ENCODE measurements at places on chromosomes 1 and 21.

- no peaks in the 10 kb centered on the region for H3K36me3 ChIP-seq
- no peak overlapping the region for H3K27ac ChIP-seq
- no peak for DNase-seq
- no peak overlapping the region for H3K4me3 ChIP-seq
- no peaks in the 10 kb centered on the region for H3K27me3 ChIP-seq
These were observed 30.6 kb downstream of the CDKN2C start for GRCh38 chr1:51000651-51001050.

DNA sequence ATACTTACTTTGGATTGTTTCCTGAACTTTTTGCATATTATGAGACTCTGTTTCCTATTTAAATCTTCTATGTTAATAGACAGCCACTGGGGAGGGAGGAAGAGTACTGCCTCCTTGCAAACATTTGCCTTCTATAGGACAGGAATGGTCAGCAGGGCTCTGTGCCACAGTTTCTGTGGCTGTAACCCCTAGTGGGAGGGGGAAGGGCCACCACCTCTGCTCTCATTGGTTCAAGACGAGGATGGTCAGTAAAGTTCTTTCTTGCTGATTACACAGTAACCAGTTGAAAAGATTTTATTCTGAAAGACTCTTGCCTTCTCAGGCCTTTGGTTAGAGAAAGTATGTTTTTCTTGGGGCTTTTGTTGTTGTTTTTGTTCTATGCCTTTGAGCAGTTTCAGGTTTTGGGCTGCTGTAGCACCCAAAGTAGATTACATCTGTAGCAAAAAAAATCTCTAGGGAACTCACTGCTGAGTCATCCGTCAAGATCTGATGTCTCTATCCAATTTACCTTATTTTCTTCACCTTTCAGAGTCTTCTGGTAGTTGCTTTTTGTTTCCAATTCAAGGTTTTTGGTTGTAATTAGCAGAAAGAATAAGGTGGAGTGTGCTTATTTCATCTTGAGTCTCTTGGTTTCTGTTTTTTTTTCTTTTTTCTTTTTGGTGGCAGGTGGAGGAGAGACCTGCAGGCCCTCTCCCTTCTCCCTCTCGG lies 23.1 kb downstream of the SLC35A3 start:
- DNase-seq, result no peak
- no peak overlapping the region for H3K4me3 ChIP-seq
- H3K27me3 ChIP-seq, result no peaks in the 10 kb centered on the region

DNA sequence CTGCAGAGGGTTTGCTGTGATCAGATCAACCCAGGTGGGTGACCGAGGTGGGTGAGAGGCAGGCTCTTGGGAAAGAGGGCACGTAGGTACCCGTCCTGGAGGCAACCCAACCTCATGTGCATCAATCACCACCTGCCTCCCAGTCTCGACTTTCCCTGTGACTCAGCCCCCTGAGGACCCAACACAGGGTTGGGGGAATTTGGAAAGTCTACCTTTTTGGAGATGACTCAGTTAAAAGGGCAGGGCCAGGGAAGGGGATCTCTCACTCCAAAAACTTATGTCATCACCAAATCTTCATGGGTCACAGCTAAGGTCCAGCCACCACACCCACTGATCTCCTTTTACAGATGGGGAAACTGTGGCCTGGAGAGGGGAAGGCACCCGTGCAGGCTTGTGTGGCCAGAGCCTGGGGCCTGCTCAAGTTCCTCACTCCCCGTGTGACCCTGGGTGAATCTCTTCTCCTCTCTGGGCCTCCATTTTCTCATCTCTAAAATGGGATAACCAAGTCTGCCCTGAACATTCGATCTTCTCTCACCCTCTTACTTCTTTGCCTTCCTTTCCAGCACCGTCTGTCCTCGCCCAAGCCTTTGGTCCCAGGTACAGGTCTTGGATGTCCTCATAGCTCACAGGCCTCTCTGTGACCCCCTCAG lies 34.6 kb upstream of the WNT4 start:
- H3K27me3 ChIP-seq, result no peaks in the 10 kb centered on the region
- H3K4me3 ChIP-seq, result no peak overlapping the region
- H3K36me3 ChIP-seq, result no peaks in the 10 kb centered on the region
- H3K27ac ChIP-seq, result no peak overlapping the region

- no peak overlapping the region for H3K4me3 ChIP-seq
- no peaks in the 10 kb centered on the region for H3K27me3 ChIP-seq
- H3K4me1 ChIP-seq, result no peaks in the 10 kb centered on the region
- DNase-seq, result no peak
- H3K27ac ChIP-seq, result no peak overlapping the region
These were observed 21.7 kb downstream of the BCAR3 start for GRCh38 chr1:93659822-93660503.

DNA sequence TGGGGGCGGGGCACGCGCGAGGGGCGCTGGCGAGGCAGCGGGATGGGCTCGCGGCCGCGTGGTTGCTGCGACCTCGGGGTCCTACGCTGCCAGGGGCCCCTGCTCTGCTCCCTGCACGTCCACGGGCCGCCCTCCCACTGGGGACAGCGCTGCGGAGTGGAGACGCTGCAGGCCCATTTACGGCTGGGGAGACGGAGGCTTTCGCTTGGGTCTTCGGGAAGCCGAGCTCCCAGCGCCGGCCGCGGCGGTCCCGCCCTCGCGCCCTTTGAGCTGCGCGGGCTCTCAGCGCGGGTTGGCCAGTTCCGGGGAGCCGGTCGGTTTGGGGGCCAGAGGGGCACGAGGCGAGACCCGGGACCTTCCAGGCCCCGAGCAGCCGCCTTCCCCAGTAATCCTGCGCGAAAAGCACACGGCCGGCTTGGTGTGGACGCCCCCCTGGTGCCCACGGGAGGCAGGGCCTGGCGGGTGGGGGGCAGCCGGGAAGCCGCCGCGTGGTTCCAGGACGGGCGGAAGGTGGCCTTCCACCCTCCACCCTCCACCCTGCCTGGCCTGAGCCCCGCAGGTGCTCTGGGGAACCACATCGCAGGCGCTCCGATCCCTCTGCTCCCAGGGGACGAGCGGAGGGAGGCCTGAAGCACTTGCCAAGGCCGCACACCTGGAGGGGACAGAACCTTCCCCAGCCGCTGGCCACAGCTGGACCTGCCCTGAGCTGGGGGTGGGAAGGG lies 570 bp upstream of the PEX10 start:
- H3K27ac ChIP-seq, result peak overlapping the region; percentile 80
- peak overlapping the region; percentile 76 for H3K4me3 ChIP-seq
- H3K36me3 ChIP-seq, result no peaks in the 10 kb centered on the region
- no peak for DNase-seq

- no peak for DNase-seq
- no peak overlapping the region for H3K27ac ChIP-seq
- H3K4me3 ChIP-seq, result no peak overlapping the region
These were observed 37.2 kb downstream of the OR6Y1 start for GRCh38 chr1:158516966-158517365.

- no peaks in the 10 kb centered on the region for H3K36me3 ChIP-seq
- no peak overlapping the region for H3K27ac ChIP-seq
- no peaks in the 10 kb centered on the region for H3K27me3 ChIP-seq
- no peak for DNase-seq
- no peaks in the 10 kb centered on the region for H3K4me1 ChIP-seq
These were observed 292.8 kb downstream of the PTBP2 start for GRCh38 chr1:97014426-97014825.

GRCh38 chr21:21921410-21922232 lies 923.4 kb downstream of the NCAM2 start:
- no peak for DNase-seq
- H3K4me3 ChIP-seq, result no peak overlapping the region
- H3K4me1 ChIP-seq, result no peaks in the 10 kb centered on the region
- H3K36me3 ChIP-seq, result no peaks in the 10 kb centered on the region

DNA sequence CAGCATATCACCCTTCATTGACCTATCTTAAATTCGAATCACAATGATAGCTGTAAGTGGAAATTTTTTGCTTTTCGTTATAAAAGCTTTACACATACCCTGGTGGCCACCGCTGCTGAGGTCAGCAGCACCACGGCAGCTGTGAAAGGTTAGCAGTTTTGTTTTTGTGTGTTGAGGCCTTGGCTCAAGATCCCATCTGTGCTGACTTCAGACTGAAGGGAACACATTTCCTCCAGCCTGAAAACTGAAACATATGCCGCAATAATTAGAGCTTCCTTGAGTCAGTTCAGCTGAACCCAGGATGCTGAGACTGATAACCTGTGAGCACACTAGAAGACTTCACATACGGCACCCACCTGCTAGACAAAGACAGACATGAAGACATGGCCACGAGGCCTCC lies 103.0 kb downstream of the SMYD3 start:
- H3K27me3 ChIP-seq, result no peaks in the 10 kb centered on the region
- H3K36me3 ChIP-seq, result no peaks in the 10 kb centered on the region
- DNase-seq, result no peak

DNA sequence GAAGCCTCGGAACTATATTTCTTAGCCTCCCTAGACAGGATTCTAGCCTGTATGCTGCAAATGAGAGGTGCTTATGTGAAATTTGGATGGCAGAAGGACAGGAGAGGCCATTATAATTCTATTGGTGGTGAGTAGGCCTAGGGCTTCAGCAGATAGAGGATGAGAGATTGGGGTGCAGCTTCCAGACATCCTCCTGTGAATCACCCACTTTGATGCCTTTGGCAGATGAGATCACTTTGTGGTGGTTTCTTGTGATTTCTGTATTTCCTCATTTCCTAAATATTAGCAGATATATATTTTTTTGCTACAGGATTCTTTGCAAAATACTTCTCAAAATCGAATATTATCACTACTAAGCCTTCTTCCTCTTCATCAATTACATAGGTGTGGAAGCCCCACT lies 37.3 kb downstream of the MFSD2A start:
- H3K27ac ChIP-seq, result no peak overlapping the region
- H3K4me3 ChIP-seq, result no peak overlapping the region
- H3K36me3 ChIP-seq, result no peaks in the 10 kb centered on the region
- no peak for DNase-seq

GRCh38 chr1:56434740-56435139 lies 144.6 kb downstream of the PLPP3 start:
- no peak overlapping the region for H3K4me3 ChIP-seq
- H3K4me1 ChIP-seq, result no peaks in the 10 kb centered on the region
- no peaks in the 10 kb centered on the region for H3K36me3 ChIP-seq
- no peak for DNase-seq

- DNase-seq, result no peak
- no peak overlapping the region for H3K4me3 ChIP-seq
- H3K4me1 ChIP-seq, result no peaks in the 10 kb centered on the region
- no peaks in the 10 kb centered on the region for H3K27me3 ChIP-seq
- peaks cover 56% of the 10 kb centered on the region for H3K36me3 ChIP-seq
- no peak overlapping the region for H3K27ac ChIP-seq
These were observed 23.8 kb downstream of the KIAA0040 start for GRCh38 chr1:175168782-175169181.

- no peak overlapping the region for H3K27ac ChIP-seq
- H3K27me3 ChIP-seq, result no peaks in the 10 kb centered on the region
- H3K4me3 ChIP-seq, result no peak overlapping the region
- no peaks in the 10 kb centered on the region for H3K4me1 ChIP-seq
- no peaks in the 10 kb centered on the region for H3K36me3 ChIP-seq
These were observed 12.7 kb downstream of the C1QB start for GRCh38 chr1:22665752-22666151.

DNA sequence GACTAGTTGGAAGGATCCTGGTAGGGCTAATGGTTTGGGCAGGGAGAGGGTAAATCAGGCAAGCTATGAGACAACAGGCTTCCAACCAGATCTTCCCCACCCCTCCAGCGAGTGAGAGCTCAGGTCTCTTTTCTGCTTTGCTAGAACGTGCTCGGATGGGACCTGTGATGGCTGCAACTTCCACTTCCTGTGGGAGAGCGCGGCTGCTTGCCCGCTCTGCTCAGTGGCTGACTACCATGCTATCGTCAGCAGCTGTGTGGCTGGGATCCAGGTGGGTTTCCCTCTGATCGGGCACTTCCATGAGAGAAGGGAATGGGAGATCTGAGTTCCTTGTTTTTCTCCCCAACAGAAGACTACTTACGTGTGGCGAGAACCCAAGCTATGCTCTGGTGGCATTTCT lies 14.0 kb upstream of the SARS1 start:
- no peak overlapping the region for H3K27ac ChIP-seq
- no peak overlapping the region for H3K4me3 ChIP-seq
- no peaks in the 10 kb centered on the region for H3K36me3 ChIP-seq
- no peak for DNase-seq
- H3K27me3 ChIP-seq, result no peaks in the 10 kb centered on the region
- H3K4me1 ChIP-seq, result no peaks in the 10 kb centered on the region

DNA sequence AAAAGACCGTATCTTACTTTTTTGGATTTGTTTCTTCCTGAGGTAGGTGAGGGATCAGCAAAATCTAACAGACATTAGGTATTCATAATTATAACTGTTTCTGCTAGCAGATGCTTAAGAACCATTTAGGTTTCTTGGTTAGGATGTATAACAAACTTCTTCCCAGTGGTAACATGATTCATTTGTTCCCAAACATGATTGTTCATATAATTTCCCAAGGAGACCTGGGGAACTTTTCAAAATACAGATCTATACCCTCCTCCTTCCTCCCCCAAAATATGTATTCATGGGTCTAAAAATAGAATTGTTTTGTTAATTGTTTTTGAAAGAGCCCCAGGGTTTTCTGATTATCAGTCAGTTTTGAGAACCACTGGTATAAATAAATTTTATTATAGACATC lies 228.2 kb downstream of the COP1 start:
- DNase-seq, result no peak
- no peak overlapping the region for H3K4me3 ChIP-seq
- no peaks in the 10 kb centered on the region for H3K4me1 ChIP-seq
- H3K27me3 ChIP-seq, result no peaks in the 10 kb centered on the region

All from effector memory CD4-positive, alpha-beta T cell (primary cell).